ENCODE measurements at places on chromosomes 6 and 20.

GRCh38 chr6:146154197-146154596 is 125.3 kb downstream of the GRM1 start:
- no peak for DNase-seq

- no peak for DNase-seq
These were observed 25.5 kb upstream of the ADTRP start for GRCh38 chr6:11804135-11804534.

DNA sequence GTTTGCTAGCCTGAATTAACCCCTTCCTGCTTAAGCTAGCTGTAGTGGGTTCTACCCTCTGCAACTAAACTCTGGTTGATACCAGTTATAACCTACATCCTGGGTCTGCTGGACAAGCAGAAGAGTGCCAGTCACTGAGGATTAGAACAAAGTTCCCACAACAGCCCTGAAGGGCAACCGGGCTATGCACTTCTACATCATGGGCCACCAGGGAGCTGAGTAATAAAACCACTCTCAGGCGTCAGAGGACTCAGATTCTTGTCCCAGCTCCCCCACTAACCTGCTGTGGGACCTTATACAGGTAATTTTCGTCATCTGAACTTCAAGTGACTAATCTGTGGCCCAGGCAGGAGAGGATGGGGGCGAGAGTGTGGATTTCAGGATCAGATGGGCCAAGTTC is 56.8 kb downstream of the EYA2 start:
- no peak for DNase-seq

DNA sequence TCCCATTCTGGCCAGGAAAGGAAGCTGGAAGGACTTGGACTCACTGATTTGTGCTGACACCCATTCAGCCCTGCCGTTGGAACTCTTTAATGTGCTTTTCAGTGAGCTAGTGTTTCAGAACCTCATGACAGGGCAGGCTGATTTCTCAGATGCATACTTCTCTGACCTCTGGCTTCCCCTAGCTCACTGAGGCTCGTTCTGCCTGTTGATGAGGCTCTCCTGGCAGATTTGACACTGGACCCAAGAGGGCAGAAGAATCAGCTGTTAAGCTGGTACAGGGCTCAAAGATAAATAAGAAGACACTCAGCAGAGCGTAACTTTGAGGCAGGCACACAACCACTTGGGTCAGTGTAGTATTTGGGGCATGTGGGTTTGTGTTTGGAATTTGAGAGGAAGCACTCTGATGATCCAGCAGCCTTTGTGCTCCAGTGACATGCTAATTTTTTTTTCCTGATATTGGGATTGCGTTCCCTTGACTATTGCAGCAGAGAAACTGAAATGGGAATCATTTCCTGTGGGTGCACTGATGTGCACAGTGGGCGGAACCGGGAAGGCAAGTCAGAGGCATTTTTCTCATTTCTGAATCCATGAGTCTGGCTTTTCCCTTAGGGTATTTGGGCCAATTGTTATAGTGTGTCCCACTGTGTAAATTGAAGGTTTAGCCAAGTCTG is 80.2 kb downstream of the CARMIL1 start:
- DNase-seq: peak; percentile 11

- DNase-seq: no peak
These were observed 32.6 kb downstream of the KCNK5 start for GRCh38 chr6:39196673-39197091.

GRCh38 chr6:35503534-35503933 is 6.7 kb upstream of the TEAD3 start:
- DNase-seq: no peak

DNA sequence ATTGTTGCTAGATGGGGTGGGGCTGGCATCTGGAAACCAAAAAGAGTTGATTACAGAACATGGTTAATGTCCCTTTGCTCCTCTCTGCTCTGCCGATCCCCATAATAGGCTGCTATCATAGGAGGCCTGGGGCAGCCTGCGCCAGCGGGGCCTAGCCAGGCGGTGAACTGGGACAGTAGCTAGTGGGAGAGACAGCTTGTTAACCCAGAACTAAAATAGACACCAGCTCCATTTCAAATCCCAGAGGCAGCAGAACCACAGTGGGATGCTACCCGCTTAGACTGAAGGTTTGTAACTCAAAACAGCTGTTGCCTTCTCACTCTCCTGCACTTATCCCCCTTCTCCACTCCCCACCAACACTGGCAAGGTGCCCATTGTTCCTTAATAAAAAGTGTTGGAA is 98.5 kb downstream of the SSR1 start:
- no peak for DNase-seq

- peak; percentile 53 for DNase-seq
These were observed 556 bp upstream of the SCAF8 start for GRCh38 chr6:154732538-154733182.

DNA sequence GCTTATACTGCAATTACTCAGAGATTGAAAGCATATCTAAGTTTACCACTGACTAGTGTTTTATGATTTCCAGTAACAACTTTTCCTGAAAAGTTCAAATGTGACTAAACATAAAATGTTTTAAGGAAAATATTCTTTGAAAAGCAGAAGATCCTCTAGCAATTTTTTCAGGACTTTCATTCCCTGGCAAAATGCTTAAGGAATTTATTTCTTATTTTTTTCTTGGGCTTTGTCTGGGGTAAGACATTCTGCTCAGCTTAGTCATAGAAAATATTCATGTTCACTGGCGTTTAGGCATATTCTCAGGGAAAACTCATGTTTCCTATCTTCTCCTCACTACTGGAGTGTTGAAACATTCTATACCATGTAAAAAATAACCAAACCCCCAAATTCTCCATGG is 235.3 kb upstream of the CEP162 start:
- no peak for DNase-seq

DNA sequence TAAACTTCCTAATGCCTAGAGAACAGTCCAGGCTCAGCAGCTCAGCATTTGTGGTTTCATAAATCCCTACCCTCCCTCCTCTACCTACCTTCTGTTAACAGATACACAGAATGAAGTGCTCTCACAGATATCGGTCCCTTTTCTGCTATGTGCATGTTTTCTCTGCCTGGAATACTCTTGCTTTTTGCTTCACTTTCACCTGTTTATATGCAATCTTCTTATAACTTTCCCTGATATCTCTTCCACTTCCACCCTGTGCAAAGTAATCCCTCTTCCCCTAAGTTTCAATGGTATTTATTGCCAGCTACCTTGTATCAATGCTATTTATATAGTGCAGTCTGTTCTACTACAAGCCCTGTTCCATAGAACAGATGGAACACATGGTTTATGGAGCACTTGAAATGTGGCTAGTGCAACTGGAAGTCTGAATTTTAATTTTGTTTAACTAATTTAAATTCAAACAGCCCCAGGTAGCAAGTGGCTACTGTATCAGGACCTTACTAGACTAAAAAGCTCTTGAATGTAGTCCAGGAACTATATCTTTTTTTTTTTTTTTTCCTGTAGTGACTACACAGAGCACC is 3.1 kb upstream of the TAB2 start:
- no peak for DNase-seq

DNA sequence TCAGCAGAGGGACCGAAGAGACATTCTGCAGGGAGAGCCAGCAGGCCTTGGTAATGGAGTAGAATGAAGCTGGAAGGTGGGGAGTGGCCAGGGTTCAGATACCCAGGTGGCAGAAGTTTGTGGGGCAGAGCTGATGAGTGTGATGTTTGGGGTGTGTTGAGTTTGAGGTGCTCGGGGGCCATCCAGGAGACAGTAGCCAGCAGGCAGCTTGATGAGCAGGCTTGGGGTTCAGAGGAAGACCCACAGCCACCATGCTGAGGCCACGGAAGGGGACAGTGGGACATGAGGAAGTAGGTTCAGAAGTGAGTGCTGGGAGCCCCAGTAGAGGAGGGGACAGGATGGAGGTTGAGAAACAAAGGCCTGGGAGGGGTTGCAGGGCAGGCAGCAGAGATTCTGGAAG is 11.1 kb upstream of the FOXS1 start:
- no peak for DNase-seq

DNA sequence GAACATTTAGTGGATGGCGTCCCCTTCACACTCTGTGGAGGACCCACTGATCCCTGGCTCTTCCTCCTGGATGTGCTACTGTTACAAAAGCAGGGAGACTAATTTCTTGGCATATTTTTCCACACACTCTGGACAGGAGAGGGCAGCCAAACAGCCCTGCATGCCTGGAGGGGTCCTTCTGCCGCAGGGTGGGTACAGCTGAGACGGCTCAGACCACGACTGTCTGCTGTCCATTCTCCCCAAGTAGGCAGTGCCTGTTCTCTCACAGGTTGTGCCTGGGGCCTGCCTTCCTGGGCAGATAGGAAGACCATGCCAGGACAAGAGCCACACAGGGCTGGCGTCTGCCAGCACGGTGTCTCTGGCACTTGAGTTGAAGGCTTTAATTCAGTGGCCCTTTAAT is 260.1 kb downstream of the FOXC1 start:
- DNase-seq: no peak

GRCh38 chr6:14732226-14732843 is 513.5 kb upstream of the JARID2 start:
- DNase-seq: no peak

- no peak for DNase-seq
These were observed 15.2 kb downstream of the TFEB start for GRCh38 chr6:41720262-41720620.

DNA sequence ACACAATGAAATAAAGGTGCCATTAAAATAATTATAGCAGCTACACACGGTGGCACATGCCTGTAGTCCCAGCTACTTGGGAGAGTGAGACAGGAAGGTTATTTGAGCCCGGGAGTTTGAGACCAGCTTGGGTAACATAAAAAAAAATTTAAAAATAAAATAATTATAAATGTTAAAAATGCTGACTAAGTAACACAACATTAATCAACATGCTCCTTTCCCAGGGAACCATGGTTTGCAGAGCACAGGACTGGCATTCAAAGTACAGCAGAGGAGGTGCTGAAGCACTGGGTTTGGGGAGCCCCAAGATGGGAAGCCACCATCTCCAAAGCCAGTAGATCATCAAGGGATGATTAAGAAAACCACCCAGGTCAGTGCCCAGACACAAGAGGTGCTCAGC is 51.9 kb downstream of the NFATC2 start:
- DNase-seq: no peak

GRCh38 chr6:115766745-115767462 is 293.8 kb downstream of the FRK start:
- no peak for DNase-seq

GRCh38 chr6:149060985-149061760 is 256.3 kb upstream of the TAB2 start:
- DNase-seq: no peak

DNA sequence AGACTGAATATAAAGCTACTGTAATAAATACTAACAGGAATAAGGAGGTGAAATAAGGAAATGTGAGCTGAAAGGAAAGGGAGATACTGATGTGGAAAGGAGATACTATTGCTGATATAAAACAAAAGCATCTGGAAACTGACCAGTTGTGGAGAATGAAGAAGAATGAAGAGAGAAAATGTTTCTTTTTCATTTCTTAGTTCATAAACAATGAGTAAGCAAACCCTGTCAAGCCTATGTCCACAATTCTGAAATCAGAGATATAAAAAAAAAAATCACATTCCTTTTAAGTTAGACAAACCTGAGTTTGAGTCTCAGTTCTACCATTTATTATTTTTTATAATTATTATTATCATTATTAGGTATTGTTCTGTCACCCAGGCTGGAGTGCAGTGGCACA is 121.6 kb upstream of the GJE1 start:
- no peak for DNase-seq

DNA sequence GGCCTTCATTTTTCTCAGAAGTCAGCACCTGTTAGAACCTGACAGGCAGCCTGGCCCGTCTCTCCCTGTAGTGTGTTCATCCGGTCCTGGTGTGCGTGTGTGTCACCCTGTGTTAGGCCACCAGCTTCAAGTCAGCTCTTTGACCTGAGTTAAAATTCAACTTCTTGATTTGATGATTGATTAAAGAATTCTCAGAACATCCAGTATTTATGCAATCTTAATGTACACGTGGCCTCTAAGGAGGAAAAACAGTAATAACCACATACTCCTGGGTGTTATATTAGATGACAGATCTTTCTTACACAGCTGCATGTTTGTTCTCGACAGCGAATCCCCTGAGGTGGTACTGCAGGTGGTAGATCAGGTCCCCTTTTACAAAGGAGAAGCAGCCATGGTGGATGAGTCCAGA is 19.1 kb upstream of the TMEM217 start:
- no peak for DNase-seq

DNA sequence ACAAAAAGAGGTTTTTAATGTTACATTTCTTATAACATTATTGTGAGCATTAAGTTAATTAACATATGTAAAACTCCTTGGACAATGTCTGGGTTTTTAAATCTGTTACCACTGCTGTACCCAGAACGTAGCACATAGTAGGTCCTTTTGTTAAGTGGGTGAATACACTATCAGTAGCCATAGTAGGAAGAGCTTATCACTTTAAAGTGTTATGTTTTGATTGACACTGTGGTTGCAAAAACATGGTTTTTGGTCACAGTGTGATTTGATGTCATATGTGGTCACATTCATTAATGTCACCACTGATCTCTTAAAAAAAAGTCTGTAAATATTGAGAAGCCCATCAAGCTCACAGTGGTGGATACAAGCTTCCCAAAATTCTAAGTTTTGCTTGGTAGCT is 160.7 kb downstream of the PLCB1 start:
- no peak for DNase-seq

DNA sequence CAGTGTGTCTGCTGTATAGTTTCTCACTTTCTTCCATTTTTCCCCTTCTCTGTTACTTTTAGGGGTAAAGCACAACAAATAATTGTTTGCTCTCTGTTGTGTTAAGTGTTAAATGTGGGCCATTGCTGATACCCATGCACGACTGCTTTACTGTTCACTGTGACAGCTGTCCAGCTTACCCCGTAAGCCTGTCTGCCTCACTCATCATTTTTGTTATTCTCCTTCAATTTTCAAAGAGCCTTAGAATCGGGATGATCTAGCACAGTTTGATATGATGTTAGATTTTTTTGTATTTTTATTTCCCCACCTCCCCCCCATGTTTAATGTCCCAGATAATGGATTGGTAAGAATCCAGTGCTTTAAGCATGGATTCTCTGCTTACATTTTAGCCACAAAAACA is 41.2 kb upstream of the MLIP start:
- no peak for DNase-seq

GRCh38 chr20:41035207-41035606 is 6.6 kb downstream of the TOP1 start:
- no peak for DNase-seq

GRCh38 chr6:162325051-162325450 is 402.5 kb downstream of the PRKN start:
- DNase-seq: no peak

DNA sequence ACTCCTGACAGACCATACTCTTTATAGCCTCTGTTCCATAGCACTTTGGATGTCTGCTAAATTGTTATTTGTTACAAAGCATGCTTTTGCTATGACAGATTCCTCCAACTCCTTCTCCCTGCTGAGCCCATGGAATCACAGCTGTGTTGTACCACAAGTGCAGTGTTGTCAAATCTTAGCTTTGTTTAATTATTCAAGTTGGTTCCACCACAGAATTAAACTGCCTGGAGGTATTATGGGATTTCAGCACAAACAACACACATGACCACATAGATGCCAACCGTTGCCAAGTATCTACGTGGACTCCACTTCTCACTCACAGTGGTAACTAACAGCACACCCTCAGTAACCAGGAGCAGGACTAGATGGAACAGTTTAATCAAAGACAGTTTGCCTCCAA is 32.7 kb upstream of the MARCKS start:
- DNase-seq: no peak

Measured in kidney capillary endothelial cell (primary cell).